ENCODE measurements at places on chromosomes 13 and 19. TPM values are rescaled to one million over a fixed set of nuclear protein-coding genes. Genes with fewer than 3 reads are reported as not detected.
A peak's percentile ranks its signal among the peaks of the same experiment; 100 is the strongest.

- DNase-seq, result no peak
These were observed 344 bp upstream of the HAUS5 start for GRCh38 chr19:35612224-35612558.

- no peak for DNase-seq
These were observed 60.2 kb downstream of the ITGBL1 start for GRCh38 chr13:101512650-101513049.

The ZNF90 gene
- total RNA-seq, result 0.59 TPM

- DNase-seq, result peak; percentile 86
These were observed 4.9 kb upstream of the ERCC1 start for GRCh38 chr19:45428384-45429231.

Data from left ventricle myocardium superior (tissue), 1 donor.